Astrocyte of the hippocampus (primary cell): ENCODE measurements at places on chromosomes 12 and 14.

DNA sequence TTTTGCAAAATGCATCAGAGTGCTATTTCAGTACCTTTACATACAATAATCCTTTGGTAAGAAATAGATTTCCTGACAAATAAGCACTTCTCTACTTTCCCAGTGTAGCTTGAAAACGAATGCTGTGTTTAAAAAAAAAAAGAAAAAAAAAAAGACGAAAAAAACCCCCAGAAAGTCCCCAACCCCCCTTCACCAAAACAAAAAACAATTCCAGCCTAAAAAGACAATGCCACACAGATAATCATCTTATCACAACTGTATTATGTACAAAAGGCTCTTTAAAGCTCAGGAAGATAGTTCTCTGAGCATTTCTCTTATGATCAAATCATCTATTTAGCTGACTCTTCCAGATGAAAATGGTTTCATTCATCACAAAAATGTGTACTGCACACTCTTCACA lies 1.6 kb downstream of the FERMT2 start:
- no peak for DNase-seq

GRCh38 chr12:83404521-83404920 lies 717.8 kb downstream of the TMTC2 start:
- peak; percentile 31 for DNase-seq

- no peak for DNase-seq
Observed at GRCh38 chr12:95114766-95115405, 41.5 kb upstream of the NR2C1 start.

DNA sequence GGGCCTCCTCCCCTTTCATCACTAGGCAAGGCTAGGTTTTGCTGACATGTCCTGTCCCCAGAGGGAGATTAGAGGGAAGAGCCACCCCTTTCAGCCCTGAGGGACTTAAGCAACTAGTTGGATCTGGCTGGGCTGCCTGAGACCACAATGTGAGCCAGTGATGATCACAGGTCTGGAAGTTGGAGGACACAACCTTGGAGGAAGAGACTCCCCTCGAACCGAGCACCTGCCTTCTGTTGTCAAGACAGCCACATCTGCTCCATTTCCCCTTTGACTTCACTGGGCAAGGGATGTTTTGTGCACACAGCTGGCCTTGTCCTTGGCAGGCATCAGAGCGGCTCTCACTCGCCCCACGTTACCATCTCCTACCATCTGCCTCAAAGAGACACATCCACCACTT lies 31.4 kb downstream of the MVK start:
- DNase-seq, result no peak

GRCh38 chr12:84702001-84702400 lies 210.6 kb downstream of the SLC6A15 start:
- peak; percentile 7 for DNase-seq

- peak; percentile 4 for DNase-seq
Observed at GRCh38 chr12:31958569-31959160, 550 bp upstream of the RESF1 start.

DNA sequence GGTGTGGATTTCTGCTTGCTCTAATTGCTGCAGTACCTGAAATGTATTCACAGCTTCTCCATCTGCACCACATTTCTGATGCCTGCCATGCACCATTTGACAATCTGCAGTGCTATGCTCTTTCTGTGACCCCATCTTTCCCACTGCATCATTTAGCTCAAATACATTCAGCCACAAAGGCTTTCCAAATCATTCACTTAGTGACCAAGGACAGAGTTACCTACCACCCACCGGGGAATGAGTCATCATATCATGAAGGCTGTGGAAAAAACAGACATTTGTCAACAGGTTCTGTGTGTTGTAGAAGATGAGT lies 465.5 kb upstream of the ATP2B1 start:
- DNase-seq, result peak; percentile 66

GRCh38 chr12:3420693-3421092 lies 70.3 kb upstream of the PRMT8 start:
- DNase-seq, result no peak

- no peak for DNase-seq
Observed at GRCh38 chr14:21191261-21191808, 35.5 kb upstream of the OR5AU1 start.

DNA sequence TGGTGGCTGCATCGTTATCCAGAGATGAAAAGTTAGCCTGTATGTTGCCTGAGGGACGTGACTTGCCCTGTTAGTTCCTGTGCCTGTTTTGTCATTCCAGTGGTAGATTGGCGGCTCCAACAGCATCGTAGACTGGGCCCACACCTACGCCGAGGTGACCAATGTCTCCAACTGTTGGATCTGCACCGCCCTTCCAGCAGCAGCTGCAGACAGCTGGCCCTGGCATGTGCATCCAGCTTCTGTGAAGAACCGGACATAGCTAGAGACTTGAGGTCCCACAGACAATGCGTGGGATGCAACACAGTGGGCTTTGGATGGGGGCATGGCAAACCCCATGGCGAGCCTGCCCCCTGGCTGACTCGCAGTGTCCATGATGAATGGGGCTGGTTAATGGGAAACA lies 93.0 kb upstream of the TMPO start:
- DNase-seq, result no peak

DNA sequence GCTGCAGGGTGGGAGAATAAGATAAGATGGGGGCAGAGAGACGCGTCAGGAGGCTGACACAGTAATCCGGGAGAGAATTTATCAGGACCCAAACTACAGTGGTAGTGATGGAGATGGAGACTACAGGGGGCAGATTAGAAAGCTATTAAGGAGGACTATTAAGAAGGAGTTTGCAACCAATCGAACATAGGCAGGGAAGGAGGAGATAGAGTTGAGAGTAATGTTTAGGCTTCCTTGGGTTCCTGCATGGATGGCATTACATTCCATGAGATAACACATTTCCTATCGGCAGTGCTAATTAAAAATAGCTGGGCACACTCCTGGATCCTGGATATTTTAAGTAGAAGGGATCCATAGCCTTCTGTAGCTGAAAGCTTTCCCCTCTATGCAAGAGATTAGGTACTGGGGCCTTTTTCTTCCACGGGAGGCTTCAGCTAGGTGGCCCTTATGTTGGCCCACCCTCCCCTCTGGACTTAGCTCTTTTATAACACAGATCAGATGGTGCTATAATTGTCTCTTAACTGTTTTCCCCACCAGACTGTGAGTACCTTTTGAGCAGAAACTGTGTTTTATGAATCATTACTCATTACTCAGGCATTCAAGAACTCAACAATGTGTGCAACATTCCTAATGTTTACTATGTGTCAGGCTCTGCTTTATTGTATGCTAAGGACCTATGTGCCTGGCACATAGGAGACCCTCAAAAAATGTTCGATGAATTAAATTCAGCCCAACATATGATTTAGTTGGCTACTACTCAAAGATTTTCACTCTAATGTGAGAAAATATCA lies 113.0 kb downstream of the RMST start:
- peak; percentile 60 for DNase-seq

DNA sequence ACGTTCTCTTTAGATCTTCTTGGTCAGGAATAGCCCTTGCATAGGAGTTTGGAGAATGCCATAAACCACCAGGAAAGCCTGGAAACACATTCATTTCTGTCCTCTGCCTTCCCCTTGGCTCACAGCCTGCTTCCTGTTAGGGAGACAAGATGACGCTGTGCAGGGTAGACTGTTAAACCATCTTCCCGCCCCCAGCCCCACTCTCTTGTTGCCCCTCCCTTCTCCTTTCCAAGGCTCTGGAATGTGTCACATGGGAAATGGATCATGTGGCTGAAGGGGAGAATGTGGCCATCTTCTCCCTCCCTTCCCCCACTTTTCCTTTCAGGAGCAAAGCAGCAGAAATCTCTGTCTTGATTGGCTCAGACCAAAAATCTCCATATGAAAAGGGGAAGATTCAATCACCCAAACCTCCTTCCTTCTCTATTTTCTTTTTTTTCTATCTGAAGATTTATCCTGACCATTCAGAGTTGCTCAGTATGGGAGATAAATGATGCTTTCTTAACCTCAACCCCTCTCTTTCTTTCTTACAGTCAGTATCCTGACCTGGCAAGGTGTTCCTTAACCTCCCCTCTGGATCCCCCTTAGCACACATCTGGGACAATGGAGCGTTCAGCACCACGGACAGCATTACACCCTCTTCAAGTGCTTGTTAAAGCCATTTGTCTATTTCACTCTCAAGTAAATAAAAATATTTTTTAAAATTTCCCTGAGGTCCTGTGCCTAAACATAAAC lies 11.4 kb downstream of the GPR19 start:
- peak; percentile 67 for DNase-seq

GRCh38 chr14:104277416-104278213 lies 139.2 kb downstream of the KIF26A start:
- no peak for DNase-seq

DNA sequence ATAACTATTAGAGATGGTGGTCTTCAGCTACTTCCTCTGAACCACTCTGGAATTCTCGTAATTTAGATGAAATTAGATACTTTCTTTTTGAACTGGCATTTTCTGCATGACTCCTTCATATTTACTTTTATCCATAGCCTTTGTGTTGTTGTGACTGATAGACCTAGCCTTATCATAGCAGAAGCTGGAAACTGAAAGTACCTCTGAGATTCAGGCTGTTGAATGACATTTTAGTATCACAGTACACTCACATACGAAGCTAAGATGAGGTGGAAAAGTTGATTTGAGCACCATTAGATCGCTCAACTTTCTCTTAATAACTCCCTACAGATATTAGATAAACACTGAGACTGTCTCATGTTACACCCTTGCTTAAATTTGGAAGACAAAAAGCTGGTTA lies 525.1 kb upstream of the FBXO33 start:
- no peak for DNase-seq

- DNase-seq, result no peak
Observed at GRCh38 chr12:53998110-53998899, 1.7 kb upstream of the HOXC9 start.

DNA sequence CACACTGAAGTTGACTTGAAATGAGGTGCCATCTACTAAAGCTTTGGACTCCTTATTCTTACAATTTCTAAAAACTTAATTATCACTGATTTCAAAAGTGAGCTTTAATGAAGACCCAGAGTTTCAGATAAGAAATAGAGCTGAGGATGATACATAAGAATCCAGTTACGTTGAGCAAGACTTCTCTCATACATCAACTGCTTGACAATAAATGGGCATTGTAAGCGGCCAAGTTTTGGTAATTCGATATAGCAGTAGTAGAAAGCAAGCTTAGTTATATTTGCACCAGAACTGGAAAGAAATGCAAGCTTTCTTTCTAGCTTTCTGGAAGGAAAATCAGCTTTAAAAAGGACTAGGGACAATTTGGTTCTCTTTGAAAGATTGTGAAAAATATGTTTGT lies 1359.6 kb downstream of the FSCB start:
- DNase-seq, result no peak

- no peak for DNase-seq
Observed at GRCh38 chr14:97336816-97337215, 539.6 kb downstream of the VRK1 start.

DNA sequence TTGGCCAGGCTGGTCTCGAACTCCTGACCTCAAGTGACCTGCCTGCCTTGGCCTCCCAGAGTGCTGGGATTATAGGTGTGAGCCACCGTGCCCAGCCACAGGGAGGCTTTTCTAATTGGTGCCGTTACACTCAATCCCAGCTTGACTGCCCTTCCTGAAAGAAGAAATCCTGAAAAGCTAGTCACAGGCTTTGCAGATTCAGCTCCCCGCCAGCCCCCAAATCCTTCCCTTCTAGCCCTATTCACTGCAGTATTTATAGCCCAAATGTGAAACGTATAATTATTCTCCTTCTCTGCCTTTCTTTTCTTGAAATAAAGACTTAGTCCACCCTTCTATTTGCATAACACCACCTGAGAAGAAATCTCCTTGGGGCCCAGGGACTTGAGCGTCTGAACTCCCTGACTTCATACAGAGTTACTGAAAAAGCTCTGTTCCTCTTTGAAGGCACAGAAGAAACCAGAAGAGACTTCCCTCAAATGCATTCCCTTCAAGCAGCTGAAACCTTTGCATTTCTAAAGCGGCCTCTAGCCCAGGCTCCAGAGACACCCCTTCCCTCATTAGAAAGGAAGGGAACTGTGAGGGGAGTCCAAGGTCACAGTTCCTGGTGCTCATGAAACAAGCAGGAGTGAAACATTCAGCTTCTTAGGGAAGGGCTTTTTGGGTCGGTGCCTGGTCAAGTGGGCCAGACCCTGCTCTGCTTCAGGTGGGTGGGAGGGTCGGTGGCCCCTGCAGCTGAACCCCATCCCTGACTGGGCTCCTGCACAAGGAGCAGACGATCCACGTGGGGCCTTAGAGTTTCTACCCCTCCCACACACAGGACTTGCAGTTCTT lies 42.3 kb upstream of the BATF start:
- no peak for DNase-seq

DNA sequence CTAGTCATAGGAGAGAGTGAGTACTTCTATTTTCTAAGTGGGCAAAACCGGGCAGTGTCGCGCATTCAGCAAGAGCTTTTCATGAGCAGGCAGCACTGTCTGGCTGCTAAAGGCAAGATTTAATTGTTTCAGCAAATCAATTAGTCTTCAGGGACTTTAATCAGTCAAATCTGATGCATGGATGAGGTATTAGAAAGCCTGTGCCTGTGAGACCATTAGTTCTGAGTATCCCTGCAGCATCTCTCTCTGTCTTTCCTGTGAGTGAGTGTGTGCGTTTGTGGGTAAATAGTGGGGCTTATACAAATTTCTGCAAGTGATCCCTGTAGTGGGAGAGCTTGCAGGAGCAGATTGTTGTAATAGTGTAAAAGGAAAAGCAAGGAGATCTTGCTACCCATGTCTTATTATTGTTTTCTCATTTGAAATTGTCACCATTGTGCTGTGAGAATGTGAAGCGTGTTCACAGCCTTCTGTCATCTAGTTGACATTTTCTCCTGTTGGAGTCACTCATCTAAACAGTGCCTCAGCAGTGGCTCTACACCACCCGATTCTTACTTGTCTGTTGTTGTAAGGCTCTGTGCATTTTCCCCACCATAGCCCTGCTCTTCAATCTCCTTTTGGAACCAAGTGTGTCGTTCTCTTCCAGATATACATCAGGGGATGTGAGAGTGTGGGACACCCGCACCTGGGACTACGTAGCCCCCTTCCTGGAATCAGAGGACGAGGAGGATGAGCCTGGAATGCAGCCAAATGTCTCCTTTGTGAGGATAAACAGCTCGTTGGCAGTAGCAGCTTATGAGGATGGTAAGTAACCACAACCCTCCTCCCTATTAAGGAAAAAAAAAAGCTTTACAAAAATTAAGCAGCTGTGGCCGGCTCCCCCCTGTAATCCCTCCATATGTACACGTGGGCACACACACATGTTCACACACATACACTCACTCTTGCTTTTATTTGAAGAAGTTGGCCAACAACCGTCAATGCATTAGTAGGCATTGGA lies 53.6 kb downstream of the FBXW8 start:
- no peak for DNase-seq

DNA sequence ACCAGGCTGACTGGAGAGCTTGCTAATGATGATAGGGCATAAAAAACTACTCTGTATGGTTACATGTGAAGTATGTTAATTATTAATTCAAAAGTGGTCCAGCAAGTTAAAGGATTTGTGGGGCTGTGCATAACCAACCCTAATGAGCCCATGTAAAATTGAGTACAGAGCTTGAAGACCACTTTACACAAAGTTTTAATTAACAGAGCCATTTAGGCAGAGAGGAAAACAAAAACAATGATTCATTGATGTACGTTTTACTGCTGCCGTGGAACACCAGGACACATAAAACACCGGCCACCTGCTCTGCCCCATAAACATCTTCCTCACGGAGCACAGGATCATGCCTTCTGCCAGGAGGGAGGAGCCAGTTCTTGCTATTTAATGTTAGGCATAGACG lies 83.5 kb downstream of the RIMBP2 start:
- DNase-seq, result no peak
